K562 (cell line): ENCODE measurements at places on chromosomes 11 and 22. TPM values are rescaled to one million over a fixed set of nuclear protein-coding genes. Genes with fewer than 3 reads are reported as not detected.

- DNase-seq, result no peak
These were observed 29.3 kb upstream of the MUC5B start for GRCh38 chr11:1193326-1194230.

DNA sequence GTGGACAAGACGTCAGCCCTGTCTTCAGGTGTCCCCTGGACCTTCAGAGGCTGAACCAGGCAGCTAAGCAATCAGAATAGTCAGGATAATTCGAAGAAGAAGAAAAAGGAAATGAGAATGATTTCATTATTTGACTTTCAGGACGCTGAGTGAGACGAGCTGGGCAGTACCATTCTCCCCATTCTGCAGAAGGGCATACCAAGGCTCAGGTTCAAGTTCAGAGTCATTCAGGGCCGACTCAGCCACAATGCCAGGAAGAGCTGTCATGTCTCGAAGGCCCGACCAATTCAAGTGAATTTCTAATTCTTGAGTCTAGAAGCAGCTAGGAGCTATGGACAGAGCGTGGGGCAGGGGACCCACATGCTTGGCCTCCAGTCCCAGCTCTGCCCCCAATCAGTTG, 33.8 kb upstream of the CD82 start:
- DNase-seq, result no peak

GRCh38 chr11:122170815-122171475, 54.9 kb upstream of the BLID start:
- DNase-seq, result no peak

- no peak for DNase-seq
These were observed 12.6 kb downstream of the CHST1 start for GRCh38 chr11:45652781-45653180.

DNA sequence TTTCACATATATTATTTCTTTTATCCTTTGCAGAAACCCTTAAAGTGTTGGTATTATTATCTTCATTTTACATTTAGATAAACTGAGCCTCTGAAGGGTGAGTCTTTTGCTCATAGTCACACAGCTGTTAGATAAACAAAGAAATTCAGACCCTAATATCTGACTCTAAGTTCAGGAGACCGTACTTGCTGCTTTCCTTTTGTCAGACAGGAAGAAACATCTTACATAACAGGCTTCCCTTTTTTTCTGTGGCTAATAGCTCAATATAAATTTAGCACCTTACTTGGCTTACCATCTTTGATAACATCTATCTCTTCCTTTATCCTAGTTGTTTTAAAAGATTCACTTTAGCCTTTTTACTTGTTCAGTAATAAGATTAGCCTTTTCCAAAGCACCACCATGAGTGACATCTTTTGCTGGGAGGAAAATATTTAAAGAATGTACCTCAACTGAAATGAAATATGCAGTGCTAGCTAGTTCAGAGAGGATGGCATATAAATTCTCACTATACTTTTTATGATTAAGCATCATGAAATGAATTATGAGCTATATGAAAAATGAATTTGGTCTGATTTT, 128.6 kb downstream of the WNT11 start:
- DNase-seq, result no peak

DNA sequence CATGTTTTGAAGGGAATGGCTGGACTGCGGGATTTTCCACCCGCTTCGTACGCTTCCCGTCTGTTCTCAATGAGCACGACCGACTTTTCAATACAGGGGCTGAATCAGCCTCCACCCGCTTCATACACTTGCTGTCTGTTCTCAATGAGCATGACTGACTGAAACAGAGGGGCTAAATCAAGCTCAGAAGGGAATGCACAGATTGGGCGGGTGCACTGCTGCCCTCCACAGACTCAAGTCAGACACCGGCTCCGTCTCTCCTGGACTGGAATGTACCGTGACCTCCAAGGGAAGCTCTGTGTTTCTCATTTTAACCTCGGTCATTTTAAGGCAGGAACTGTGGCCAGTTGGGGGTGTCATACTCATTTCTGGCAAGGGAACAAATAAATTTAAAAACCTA, 48.5 kb downstream of the BRD1 start:
- no peak for DNase-seq

GRCh38 chr11:64126796-64127195, 39.1 kb downstream of the MACROD1 start:
- no peak for DNase-seq

- DNase-seq, result no peak
These were observed 3.8 kb downstream of the PRG3 start for GRCh38 chr11:57377107-57377506.

GRCh38 chr22:38973289-38974169, 8.6 kb upstream of the APOBEC3B start:
- peak; percentile 52 for DNase-seq

- no peak for DNase-seq
These were observed 47.1 kb downstream of the EHF start for GRCh38 chr11:34667810-34668582.

DNA sequence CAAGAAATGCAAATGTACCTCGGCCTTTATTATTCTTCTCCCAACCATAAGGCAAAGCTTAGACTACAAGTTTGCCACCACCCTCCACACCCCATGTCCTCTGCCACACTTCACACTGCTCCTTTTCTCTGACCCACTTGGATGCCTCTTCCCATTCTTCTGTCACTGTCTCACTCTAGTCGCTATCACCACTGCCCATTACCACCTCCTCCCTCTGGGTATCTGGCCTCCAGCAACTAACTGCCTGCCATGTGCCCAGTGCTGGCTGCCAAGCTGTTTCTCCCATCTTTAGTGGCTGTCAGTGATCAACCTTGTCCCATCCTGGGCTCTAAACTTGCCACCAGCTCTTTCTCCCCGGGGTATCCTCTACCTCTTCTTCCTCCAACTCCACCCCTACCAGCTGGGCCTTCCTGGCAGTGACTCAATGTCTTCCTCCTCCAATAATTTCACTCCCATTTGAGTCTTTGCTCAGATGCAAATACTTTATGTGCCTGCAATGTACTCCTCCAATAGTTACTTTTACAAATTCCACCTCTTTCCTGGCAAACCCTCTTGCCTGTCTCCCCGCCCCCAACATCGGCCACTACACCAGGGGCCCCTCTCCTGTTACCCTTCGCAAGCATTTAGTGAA, 20.1 kb upstream of the KDM2A start:
- DNase-seq, result no peak

DNA sequence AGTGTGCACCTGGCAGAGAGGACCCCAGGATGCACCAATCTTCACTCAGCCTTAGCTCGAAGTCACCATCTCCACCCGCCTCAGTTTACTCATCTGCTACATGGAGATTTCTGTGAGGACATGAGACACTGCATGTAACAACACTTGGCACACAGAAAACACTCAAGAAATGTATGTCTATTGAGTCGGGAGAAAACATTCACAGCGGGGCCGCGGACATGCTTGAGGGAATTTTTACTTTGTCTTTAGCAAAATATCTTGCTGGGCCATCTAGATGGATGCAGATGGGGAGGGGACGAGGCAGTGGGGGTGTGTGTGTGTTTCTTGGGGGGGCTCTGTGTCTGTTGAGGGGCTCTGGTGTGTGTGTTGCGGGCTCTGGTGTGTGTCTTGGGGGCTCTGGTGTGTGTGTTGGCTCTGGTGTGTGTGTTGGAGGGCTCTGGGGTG, 28.4 kb upstream of the RFPL3 start:
- DNase-seq, result no peak

DNA sequence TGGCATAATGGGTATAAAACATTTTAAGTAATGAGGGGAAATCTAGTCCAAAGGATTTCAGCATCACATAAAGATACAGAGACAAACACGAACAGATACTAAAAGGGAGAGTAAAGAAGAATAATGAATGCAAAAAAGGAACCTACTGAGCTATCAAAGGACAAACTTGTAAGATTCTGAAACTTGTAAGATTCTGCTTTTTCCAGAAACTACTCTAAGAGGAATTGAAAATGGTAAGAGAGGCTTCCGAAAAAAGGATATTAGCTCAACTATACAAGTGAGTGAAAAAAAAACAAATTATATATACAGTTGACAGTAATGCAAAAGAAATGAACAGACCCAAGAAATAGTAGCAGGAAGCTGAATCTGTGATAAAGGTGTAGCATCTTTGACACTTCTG, 37.7 kb downstream of the POLD3 start:
- no peak for DNase-seq

DNA sequence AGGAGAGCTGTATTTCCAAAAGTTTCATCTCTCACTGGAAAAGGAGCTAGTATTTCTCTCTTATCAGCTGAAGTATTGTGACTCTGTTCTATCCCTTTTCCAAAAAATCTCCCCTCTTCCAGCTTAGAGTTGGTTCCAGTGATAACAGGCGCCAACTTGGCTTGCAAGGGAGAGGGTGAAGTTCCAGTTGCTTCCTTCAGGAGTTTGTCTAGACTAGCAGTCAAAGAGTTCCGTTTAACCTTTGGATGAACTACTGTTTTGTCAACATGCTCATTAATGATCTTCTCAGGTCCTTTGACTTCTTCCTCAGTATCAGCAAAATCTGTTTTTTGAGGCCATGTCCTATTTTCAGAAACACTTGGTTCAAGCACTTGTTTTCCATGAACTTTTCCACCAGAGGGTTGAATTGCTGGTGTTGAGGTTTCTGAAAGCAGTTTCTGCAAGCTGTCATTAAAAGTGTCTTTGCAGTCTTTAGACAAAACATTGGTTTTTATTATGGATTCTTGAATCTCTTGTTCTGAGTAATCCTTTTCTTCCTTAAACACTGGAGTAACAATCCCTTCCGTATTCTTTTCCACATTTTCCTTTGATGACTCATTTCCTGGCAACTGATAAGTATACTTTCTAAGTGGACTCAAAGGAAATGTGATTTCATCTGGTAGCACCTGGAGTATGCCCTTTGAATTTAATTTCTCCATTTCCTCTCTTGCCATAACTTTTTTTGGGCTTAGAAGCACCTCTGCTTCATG, 39.7 kb upstream of the CCDC89 start:
- no peak for DNase-seq

DNA sequence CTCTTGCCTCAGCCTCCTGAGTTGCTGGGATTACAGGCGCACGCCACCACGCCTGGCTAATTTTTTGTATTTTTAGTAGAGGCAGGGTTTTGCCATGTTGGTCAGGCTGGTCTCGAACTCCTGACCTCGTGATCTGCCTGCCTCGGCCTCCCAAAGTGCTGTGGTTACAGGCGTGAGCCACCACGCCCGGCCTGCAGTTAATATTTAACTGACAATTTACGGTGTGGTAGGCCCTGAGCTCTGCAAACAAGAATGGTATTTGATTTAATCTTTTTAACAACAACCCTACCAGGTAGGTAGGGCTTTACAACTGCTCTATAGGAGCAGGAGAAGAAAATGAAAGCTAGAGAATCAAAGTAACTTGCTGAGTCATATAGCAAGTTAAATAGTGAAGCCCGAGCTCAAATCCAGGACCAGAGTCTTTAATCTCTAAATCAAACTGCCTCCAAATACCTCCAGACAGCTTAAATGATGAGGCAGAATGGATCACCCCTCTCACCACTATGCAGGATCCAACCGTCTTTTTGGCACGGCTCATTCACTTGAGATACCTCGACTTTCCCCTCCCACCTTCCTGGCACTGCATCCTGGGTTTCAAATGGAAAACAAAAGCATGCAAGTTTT, 9.4 kb downstream of the UEVLD start:
- DNase-seq, result peak; percentile 34

GRCh38 chr11:95088946-95089619, 563 bp upstream of the ENDOD1 start:
- DNase-seq, result no peak

GRK3 gene
- 3.4 and 3.6 TPM in 2 replicates for polyA plus RNA-seq

NCAPD3 gene
- 57.8 and 61.7 TPM in 2 replicates for polyA plus RNA-seq

MMP13 gene
- not detected in 2 replicates for polyA plus RNA-seq

PNPLA3 gene
- polyA plus RNA-seq, result not detected in 2 replicates

UBQLNL gene
- 0.24 TPM in 1 of 2 replicates, not detected in the other for polyA plus RNA-seq

VEGFB gene
- 31.8 and 35.8 TPM in 2 replicates for polyA plus RNA-seq

CRYBB2 gene
- polyA plus RNA-seq, result not detected in 2 replicates

MAP4K2 gene
- polyA plus RNA-seq, result 10.5 and 11.6 TPM in 2 replicates

SFI1 gene
- 23.1 and 25.6 TPM in 2 replicates for polyA plus RNA-seq
